CD4-positive, alpha-beta memory T cell (primary cell): ENCODE measurements at places on chromosomes 7 and 10. TPM values are rescaled to one million over a fixed set of nuclear protein-coding genes. Genes with fewer than 3 reads are reported as not detected.

DNA sequence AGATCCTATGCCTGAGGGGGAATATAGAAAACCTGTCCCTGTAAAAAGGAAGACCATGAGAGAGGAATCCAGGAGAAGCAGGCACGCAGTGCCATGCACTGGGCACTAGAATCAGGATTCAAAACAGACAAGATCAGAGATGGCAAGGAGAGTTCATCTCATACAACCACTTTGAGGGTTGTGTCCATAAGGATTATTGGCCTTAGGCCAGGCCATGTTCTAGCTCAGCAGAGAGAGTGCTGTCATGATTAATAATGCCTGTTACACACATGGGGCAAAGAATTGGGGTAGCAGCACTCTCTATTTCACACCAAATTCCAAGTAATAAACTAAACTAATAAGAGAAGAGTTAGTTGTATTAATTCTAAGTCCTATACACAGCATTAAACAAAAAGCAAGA lies 29.1 kb downstream of the EZH2 start:
- no peak for DNase-seq

AKR1B15 gene
- not detected for total RNA-seq

GIMAP6 gene
- total RNA-seq, result 173 TPM

PPP1R3A gene
- not detected for total RNA-seq
